ENCODE measurements at places on chromosomes 11 and 22.

DNA sequence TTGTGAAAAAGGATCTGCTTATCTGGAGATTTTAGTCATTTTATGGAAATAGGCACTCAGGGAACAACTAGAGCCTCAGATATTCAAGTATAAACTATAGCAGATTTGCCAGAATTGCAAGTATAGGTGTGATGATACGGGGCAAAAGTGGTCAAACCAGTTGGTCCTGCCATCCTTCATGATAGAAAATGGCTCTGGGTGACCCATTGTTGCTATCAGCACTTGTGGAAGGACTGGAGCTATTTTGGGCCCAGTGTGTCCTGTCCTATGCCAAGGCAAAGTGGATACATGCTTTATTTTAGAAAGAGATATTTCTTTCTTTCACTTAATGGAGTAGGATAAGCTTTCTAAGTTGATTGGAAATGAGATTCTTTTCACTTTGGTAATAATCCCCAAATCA is 85.2 kb downstream of the PPP6R3 start:
- DNase-seq, result no peak

GRCh38 chr11:19511413-19512183 is 201.0 kb upstream of the NAV2 start:
- DNase-seq, result no peak

GRCh38 chr22:45248832-45249561 is 8.3 kb upstream of the KIAA0930 start:
- DNase-seq, result no peak

DNA sequence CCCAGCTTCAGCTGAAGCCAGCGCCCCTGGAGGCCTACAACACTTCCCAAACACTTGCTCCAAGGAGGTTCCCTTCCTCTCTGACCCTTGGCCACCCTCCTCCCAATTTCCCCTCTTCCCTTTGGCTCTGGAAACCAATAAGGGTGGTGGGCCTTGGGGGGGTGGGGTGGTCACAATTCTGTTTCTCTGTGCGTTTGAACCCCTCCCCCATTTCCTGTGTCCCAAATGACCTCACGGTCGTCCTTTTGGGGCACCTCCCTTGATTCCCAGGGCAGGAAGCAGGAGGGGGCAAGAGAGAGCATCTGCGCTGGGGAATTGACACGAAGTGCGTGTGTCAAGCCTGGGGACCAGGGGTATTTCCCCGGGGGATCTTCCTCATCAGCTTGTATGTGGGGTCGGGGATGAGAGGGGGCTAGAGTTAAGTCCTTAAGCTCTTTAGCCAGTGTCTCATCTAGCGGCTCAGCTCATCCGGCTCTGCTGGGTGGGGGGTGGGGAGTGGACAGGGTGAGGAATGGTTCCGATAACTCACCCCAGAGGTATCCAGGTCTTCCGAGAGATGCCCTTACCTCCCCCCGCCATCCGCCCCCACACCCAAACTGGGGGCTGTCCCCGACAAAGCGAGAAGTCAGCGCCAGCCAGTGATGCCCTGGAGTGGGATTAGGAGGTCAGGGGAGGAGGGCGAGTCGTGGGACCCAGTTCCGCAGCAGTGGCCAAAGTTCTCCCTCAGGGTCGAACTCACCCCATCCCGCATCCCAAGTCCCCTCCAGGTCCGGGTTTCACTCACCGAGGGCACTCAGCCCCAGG is 587 bp downstream of the ESAM start:
- no peak for DNase-seq

DNA sequence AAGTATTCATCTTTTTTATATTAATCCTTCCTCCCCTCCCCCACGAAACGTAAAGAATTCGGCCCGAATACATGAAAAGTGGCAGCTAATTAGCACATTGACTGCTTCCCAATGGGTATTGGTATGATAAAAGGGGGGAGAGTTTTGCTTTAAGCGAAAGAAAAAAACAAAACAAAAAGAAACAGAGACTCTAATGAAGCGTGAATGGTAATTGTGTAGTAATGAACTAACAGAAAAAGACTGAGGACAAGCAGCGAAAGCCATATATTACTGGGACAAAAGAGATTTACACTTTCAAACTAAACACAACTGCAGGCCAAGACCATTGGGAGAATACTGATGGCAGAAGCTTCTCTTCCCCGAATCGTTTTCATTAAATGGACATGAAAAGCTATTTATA is 2.5 kb downstream of the DBX1 start:
- DNase-seq, result no peak

DNA sequence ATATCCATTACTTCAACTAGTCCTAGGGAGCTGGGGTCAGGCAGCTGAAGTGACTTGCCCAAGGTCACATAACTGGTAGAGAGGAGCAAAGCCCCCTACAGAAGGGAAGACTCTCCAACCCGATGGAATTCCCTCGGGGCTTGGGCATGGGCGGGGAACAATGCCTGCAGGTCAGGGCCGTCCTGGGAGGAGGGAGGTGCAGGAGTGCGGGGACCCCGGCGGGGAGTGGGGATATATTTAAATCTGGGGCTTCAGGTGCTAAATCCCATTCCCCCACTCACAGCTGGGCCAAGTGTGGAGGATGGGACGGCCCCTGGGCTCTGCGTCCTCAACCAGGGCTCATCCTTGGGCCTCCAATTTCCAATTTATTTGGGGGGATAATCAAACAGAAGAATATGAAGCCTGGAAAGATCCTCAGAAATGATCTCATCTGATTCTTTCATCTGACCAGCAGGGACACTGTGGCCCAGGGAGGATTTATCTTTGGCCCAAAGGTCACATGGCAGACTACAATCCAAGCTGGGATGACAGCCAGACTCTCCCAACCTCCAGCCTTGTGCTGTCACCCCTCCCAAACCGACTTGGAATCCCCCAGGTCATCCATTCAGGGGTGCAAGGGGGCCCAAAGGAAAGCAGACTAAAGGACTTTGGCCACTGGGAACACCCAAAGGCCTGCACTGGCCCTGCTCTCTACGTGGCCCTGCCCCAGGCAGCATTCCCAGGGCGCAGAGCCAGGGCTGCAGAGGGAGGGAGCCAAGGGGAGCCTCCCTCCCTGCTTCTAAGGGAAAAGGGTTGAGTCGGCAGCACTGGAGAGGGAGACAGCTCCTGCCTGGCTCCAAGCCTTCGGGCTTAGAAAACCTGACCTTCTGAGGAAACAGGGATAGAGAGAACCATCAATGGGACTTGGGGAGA is 8.7 kb upstream of the C1QTNF6 start:
- no peak for DNase-seq

DNA sequence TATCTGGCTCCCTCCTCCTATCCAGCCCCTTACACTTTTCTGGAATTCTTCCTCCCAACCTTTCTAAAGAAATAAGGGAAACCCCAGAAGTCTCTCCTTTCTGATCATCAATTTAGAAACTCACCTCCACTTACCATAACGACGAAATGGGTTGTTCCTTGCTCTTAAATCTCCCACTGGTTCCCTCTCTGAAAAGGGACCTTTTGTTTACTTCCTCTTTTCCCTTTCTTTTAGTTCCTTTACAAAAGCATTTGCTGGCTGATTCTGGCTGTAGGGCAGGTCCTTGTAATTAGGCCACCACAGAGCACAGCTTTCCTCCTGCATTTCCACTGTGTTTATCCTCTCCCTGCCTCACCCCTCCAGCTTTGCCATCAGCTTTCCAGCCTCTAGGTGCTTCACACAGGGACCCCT is 12.0 kb downstream of the JAML start:
- no peak for DNase-seq

- no peak for DNase-seq
Observed at GRCh38 chr22:47443836-47444745, 681.6 kb downstream of the TBC1D22A start.

DNA sequence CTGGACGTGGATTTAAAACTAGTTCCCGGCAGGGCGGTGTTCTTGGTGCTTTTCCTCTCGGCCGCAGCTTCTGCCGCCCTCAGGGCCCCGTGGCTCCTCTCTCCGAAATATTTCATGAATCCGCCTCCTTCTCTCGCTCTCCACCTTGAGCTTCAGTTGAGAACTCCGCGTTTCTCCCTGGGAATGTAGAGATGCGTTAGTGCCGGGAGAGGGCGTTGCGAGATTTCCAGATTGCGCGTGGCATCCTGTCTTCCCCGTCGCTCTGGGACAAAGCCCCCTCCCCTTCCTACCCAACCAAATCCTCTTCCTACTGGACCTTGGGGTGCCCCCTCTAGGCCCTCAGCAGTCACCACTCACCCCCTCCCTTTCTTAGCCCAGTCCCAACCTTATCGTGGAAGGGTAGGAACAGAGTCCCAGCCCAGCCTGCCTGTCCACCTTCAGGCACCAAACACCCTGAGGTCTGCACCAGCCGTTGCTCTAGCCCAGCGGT is 15.5 kb upstream of the RAC2 start:
- no peak for DNase-seq

DNA sequence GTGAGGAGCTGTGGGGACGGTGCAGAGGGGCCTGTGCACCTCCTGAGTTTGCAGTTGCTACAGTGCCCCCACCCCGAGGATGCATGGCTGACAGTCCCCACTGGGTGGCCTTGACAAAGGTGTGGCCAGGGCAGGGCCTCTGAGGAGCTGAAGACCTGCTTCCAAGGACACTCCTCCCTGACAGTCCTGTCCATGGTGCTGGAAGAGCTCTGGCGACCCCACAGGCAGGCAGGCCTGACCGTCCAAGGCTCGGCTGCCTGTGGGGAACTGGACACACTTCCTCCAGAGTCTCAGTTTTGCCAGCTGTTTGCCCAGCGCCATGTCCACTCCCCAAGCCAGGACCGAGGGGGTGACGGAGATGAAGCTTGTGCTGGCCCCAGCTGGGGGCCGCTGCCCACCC is 32.7 kb downstream of the BRSK2 start:
- no peak for DNase-seq

- DNase-seq, result no peak
Observed at GRCh38 chr11:112212710-112213109, 13.5 kb upstream of the PTS start.

- no peak for DNase-seq
Observed at GRCh38 chr11:35407041-35407440, 12.3 kb downstream of the SLC1A2 start.

- DNase-seq, result no peak
Observed at GRCh38 chr11:134756811-134757540, 344.9 kb upstream of the B3GAT1 start.

GRCh38 chr11:63023222-63023814 is 7.7 kb upstream of the SLC22A8 start:
- no peak for DNase-seq

DNA sequence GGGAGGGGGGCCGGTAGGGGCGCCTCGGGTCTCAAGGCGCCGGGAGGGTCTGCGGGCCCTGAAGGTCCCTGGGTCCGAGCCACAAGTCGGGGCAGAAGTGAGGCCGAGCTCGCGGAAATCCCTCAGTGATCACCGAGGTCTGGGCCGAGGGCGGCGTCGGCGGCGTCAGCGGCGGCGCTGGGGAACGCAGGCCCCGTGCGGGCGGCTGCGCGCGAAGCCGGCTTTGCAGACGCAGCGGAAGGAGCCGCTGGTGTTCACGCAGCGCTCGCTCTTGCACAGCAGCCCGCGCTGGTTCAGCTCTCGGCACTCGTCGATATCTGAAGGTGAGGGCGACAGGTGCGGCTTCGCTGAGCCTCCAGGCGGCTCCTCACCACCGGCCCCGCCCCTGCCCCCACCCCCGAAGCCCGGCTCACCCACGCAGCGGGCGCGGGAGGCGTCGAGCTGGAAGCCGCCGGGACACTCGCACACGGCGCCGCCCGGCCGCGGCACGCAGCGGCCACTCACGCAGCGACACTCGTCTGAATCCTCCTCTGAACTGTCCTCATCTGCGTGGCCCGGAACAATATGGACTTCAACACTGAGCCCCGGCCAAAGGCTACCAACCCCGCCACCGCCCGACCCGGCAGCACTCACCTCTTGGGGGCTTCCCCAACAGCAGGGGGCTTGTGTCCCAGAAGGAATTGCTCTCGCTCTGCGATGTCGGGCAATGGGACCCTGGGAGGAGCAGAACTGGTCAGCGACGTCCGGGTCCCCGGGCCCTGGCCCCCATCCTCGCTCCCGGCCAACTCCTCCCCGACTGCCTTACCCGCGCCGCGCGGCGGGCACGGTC is 14.2 kb downstream of the SCYL1 start:
- no peak for DNase-seq

DNA sequence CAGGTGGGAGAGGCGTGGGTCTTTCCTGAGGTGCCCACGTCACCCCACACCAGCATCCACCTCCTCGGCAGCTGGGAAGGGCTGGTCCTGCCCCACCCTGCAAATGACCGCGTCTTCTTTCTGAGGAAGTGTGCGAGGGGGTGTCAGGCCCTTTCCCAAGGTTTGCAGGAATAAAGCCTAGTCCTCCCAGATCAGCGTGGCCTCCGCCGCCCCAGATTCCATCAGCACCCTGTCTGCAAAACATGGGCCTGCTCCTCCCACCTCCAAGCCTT is 14.4 kb upstream of the SLC39A13 start:
- DNase-seq, result no peak

DNA sequence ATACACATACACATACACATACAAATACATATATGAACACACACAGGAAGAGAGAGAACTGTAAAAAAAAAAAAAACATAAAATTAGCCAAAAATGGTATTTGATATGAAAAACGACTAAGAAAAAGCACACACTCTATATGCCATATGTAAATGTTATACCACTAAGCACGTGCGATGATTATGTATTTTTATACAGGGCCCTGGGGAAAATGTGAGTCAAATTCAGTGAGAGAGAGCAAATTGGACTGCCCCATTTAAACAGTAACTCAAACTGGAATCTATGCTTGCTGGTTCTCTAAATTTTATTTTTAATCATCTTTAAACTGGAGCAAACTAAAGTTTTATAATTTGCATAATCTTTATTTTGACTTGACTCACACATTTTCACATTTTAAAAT is 197.8 kb upstream of the MTNR1B start:
- DNase-seq, result no peak

- DNase-seq, result no peak
Observed at GRCh38 chr11:36488096-36488495, 22.0 kb downstream of the TRAF6 start.

DNA sequence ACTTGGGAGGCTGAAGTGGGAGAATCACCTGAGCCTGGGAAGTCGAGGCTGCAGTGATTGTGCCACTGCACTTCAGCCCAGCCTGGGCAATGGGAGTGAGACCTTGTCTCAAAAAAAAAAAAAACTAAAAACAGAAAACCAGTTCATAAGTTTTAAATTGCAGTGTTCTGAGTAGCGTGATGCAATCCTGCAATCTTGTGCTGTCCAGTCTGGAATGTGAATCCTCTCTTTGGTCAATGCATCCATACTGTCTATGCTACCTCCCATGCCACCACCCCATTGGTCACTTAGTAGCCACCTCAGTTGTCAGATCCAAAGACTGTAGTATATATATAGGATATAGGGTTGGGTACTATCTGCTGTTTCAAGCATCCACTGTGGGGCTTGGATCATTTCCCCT is 11.1 kb downstream of the YAP1 start:
- no peak for DNase-seq

DNA sequence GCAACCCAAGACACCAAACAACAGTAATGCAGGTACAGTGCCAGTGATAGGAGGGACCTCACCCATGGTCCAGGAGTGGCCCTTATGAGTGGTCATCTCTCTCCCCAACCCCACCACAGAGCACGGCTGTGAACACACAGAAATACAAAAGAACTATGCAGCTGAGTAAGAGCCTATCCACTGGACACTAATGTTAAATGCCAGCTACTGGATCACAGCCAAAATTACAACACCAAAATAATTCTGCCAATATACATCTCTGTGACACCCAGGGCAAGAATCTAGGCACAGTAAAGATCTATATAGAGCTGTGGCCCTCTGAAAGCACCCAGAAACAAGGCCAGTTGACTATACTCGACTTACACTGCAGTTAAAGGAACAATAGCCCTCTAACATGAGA is 22.8 kb upstream of the GPR83 start:
- DNase-seq, result no peak
